ENCODE measurements at places on chromosomes 7 and 10. TPM values are rescaled to one million over a fixed set of nuclear protein-coding genes. Genes with fewer than 3 reads are reported as not detected.

- no peak for DNase-seq
Measured at GRCh38 chr10:33569702-33570101, 235.2 kb upstream of the NRP1 start.

- DNase-seq = no peak
Measured at GRCh38 chr7:70356787-70357328, 758.6 kb downstream of the AUTS2 start.

GRCh38 chr10:48551861-48552591 lies 52.8 kb downstream of the ARHGAP22 start:
- DNase-seq = no peak

DNA sequence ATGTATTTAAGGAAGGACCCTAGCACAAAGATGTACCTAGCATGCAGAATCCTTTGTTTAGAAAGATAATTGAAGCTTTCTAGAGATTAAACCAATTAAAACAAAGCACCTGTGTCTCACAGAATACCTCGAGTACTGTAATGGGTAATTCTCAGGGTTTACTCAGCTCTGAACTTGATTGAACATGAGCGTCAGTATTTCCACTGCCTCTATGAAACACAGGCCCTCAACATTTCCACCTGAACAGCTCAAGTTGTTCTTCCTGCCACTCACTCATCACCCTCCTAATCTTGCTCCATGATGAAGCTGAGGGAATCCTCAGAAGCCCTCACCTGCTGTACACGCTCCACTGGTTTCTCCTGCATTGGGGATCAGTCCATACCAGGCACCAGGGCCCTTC lies 33.7 kb upstream of the FZD1 start:
- DNase-seq = no peak

DNA sequence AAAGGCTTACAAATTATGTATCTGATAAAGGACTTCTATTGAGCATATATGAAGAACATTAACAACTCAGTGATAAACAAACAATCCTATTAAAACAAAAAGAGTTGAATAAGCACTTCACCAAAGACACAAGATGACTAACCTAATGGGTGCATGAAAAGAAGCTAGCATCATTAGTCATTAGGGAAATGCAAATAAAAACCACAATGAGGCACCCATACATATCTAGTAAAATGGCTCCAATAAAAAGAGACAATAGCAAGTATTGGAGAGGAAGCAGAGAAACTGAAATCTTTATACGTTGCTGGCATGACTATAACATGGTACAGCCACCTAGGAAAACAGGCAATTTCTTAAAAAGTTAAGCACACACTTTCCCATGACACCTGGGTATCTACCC lies 77.6 kb upstream of the ZMIZ1 start:
- DNase-seq = no peak

GRCh38 chr10:124349231-124349995 lies 69.3 kb downstream of the OAT start:
- no peak for DNase-seq

DNA sequence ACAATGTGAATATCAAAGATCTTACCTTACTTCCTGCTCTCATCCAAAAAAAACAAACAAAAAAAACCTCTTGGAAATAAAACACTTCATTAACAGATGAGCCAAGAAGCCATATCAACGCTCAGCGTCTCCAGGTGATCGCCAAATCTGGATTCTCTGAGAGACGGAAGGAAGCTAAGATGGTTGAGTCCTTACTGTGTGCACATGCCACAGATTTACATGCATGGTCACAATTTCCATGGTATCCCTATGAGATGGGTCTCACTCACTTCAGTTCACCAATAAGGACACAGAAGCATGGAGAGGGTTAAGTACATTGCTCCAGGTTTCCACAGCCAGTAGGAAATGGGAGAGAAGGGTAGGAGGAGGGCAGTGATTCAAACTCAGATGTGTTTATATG lies 1.0 kb downstream of the AOAH start:
- DNase-seq = no peak

DNA sequence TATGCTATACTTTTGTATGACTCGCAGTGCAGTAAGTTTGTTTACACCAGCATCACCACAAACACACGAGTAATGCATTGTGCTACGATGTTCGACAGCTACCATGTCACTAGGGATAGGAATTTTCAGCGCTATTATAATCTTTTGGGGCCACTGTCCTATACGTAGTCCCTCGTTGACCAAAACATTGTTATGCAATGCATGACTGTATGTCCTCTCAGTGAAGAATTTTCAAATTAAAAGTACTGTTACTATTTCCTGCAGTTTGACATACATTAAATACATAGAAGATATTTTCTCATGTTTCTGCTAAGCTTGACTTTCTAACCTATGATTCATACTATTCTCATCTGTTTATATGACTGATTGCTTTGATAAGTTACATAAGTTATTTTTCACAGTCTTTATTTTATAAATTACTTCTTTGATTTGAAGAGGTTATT lies 203.6 kb downstream of the VTI1A start:
- DNase-seq = no peak

DNA sequence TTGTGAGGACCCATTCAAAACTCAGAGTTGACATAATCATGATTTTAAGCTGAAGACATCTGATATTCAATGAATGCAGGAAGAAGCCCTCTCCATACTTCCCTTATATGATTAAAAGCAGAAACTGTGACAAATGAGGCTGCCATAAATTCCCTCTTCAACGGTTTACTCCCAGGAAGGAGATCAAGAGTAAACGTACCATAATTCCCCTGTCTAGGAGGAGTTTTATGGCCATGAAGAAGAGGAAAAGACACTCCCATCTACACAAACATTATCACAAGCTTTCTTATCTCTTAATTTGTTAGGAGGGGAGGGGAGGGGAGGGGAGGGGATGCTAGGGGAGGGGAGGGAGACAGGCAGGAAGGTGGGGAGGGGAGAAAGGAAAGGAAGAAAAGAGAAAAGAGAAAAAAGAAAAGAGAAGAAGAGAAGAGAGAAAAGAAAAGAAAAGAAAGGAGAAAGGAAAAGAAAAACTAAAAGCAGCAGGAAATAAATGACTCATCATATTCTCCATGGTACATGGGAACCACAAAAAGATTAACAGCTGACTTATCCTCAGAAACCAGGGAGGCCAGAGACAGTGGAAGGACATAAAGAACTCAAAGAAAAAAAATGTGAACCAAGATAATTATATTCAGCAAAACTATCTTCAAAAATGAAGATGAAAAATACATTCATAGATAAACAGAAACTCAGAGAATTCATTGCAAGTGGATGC lies 121.6 kb downstream of the ALOX5 start:
- DNase-seq = no peak

GRCh38 chr10:122207596-122207995 lies 63.5 kb upstream of the BTBD16 start:
- no peak for DNase-seq

DNA sequence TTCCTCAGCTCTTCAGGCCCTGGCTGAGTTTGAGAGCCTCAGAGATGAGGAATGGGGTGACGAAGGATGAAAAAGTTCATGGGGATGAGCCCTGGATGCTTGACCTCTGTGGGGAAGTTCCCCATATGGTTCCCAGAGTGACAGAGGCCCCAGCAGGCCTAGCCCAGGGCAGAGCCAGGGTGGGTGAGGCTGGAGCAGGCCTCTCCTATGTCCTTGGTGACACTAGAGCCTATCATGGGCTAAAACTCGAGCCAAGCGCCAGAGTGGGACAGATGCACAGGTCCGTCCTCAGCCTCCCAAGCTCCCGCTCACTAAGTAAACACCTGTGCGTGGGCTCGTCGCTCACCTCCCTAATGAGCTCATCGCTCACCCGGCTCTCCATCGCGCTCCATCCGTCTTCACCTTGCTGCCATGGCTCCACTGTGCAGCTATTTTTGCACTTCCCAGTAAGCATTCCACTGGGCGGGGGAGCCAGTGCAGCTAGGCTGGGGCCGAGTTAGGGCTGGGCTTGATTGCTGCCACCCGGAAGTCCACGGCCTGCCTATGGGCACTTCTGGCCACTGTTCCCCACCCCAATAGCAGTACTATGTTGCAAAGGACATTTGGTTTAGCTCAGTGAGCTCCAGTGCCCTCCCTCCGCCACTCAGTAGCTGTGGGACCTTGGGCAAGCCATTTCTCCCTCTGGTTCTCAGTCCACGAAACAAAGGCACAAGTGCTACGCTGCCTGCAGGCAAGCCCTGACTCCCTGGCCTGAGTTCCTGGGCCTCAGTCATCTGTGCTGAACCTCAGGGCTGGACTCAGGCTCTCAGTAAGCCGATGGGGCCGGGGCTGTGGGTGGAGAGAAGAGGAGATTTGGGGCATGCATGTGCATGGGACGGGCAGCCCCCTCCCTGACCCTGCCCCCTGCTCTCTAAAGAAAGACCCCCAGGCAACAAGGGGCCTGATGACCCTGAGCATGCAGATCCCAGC lies 117.3 kb upstream of the PCBD1 start:
- no peak for DNase-seq

GRCh38 chr7:42180806-42181205 lies 56.2 kb downstream of the GLI3 start:
- DNase-seq = no peak

DNA sequence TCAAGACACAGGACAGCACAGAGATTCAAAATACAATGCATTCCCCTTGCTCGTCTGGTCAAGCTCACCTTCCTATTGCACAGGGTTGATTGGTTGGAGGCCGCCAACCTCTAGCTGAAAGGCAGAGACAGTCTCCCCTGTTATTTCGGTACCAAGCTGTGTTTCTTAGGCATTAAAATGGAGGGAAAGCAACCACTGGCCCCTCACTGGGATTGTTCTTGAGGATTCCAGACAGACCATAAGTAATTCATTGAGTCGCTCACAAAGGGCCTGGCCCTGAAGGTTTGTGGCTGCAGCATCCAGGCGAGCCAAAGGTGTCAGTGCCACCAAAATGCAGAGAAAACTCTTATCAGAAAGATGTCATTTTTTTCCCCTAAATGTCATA lies 81.2 kb downstream of the PARP12 start:
- no peak for DNase-seq

GRCh38 chr10:80444646-80445319 lies 9.3 kb upstream of the TSPAN14 start:
- DNase-seq = no peak

DNA sequence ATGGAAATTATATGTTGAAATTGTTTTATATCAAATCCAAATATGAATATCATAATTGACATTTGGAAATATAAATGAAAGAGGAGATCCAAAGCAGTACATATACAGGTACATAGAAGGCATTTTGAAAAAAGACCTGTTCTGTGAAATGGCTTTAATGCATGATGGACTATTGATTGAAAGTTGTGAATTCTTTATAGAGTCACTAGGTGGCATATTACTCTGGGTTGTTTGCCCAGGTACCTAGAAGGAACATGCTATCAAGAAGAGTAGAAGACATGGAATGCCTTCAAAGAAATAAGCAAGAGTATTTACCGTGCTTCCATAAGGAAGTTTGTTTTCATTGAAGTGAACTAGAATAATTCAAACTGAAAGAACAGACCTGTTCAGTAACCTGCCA lies 160.0 kb upstream of the ANK3 start:
- no peak for DNase-seq

DNA sequence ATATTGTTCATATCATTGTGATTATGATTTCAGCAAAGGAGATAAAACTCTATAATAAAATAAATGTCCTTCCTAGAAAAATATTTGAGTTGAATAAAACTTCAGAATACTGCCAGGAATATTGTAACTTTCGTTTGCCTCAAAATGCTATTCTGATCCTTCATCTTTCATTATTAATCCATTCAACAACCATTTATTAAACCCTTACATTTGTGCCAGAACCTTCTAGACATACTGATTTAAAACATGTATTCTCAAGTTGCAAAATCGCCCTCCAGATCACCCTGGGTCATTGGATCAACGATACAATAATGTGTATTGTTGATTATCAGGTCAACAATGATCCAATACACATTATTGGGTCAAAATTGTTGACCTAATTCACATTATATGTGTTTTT lies 759.8 kb downstream of the CNTNAP2 start:
- DNase-seq = no peak

GRCh38 chr10:12396093-12396492 lies 46.7 kb downstream of the CAMK1D start:
- no peak for DNase-seq

GRCh38 chr7:39432368-39432767 lies 133.8 kb upstream of the YAE1 start:
- DNase-seq = no peak

DNA sequence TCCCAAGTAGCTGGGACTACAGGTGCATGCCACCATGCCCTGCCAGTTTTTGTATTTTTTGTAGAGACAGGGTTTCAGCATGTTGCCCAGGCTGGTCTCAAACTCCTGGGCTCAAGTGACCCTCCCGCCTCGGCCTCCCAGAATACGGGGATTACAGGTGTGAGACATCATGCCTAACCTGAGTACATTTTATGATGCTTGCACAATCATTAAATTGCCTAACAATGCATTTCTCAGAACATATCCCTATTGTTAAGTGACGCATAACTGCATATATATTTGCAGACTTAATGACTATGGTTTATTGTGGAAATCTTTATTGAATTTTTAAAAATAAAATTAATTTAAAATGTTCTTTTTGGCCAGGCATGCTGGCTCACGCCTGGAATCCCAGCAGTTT lies 30.7 kb downstream of the INA start:
- no peak for DNase-seq

The RINT1 gene
- 24.3 TPM for total RNA-seq

The AMZ1 gene
- total RNA-seq = 0.77 TPM

The POM121L12 gene
- not detected for total RNA-seq

The ACHE gene
- total RNA-seq = 1.8 TPM

The HKDC1 gene
- total RNA-seq = 12.6 TPM

The HOXA6 gene
- 0.61 TPM for total RNA-seq

The PHKG1 gene
- total RNA-seq = 0.49 TPM

The EPDR1 gene
- total RNA-seq = 97.7 TPM

The LIPK gene
- not detected for total RNA-seq

The NPY4R2 gene
- total RNA-seq = 2.4 TPM

Measured in upper lobe of left lung (tissue), 6 donors.